Endothelial cell (in vitro differentiated cells): ENCODE measurements at places on chromosomes 5 and 9.
A peak's percentile ranks its signal among the peaks of the same experiment; 100 is the strongest.

DNA sequence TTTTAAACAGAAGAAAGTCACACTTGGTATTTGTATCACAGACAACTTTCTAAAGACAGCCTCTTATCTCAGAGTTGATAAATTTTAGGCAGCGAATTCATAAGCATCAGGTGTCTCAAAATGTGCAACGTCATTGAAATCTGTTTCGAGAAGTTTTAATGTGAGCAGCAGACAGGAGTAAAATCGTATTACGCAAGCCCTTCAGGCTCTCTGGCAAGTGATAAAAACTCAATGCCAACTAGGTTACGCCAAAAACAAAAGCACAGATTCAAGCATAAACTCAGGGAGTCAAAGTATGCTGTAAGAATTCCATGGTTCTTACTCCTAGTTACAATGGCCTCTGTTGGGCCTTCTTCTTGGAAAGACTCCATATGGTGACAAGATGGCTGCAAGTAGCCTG, 244.7 kb downstream of the SEMA5A start:
- DNase-seq = no peak
- H3K27ac ChIP-seq = no peak overlapping the region
- no peak overlapping the region for H3K4me3 ChIP-seq
- H3K4me1 ChIP-seq = no peaks in the 10 kb centered on the region
- H3K27me3 ChIP-seq = no peaks in the 10 kb centered on the region

- H3K36me3 ChIP-seq = peaks cover 20% of the 10 kb centered on the region
- peaks cover 31% of the 10 kb centered on the region for H3K4me1 ChIP-seq
- peaks cover 4% of the 10 kb centered on the region for H3K27me3 ChIP-seq
- peak overlapping the region; percentile 57 for H3K27ac ChIP-seq
Measured at GRCh38 chr5:177491429-177491945, 5.9 kb downstream of the PDLIM7 start.

- no peaks in the 10 kb centered on the region for H3K36me3 ChIP-seq
- no peaks in the 10 kb centered on the region for H3K27me3 ChIP-seq
- DNase-seq = no peak
- no peaks in the 10 kb centered on the region for H3K4me1 ChIP-seq
Measured at GRCh38 chr5:30994176-30994575, 199.3 kb upstream of the CDH6 start.

GRCh38 chr5:92605591-92605990, 975.4 kb downstream of the NR2F1-AS1 start:
- H3K27me3 ChIP-seq = no peaks in the 10 kb centered on the region
- no peaks in the 10 kb centered on the region for H3K4me1 ChIP-seq
- H3K27ac ChIP-seq = no peak overlapping the region
- no peak overlapping the region for H3K4me3 ChIP-seq
- no peak for DNase-seq
- no peaks in the 10 kb centered on the region for H3K36me3 ChIP-seq

DNA sequence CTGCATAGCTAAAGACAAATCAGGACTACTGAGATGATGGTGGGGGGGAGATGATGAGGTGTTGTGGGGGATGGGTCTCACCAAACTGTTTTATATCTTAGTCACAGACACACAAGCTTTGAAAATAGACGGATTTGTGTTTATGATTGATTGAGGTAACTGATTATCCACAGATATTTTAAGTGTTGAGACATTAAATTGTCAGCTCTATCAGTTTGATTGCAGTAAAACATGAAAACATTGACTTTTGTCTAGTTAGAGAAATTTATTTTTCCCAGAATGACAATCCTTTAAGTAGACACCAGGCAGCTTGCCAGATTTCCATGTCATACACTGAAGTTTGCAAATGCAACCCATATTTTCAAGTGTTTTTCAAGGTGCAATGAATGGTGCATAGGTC, 149.8 kb downstream of the NR2F1-AS1 start:
- no peak for DNase-seq
- H3K4me3 ChIP-seq = no peak overlapping the region
- peaks cover 3% of the 10 kb centered on the region for H3K4me1 ChIP-seq
- no peaks in the 10 kb centered on the region for H3K36me3 ChIP-seq
- H3K27me3 ChIP-seq = no peaks in the 10 kb centered on the region
- no peak overlapping the region for H3K27ac ChIP-seq

DNA sequence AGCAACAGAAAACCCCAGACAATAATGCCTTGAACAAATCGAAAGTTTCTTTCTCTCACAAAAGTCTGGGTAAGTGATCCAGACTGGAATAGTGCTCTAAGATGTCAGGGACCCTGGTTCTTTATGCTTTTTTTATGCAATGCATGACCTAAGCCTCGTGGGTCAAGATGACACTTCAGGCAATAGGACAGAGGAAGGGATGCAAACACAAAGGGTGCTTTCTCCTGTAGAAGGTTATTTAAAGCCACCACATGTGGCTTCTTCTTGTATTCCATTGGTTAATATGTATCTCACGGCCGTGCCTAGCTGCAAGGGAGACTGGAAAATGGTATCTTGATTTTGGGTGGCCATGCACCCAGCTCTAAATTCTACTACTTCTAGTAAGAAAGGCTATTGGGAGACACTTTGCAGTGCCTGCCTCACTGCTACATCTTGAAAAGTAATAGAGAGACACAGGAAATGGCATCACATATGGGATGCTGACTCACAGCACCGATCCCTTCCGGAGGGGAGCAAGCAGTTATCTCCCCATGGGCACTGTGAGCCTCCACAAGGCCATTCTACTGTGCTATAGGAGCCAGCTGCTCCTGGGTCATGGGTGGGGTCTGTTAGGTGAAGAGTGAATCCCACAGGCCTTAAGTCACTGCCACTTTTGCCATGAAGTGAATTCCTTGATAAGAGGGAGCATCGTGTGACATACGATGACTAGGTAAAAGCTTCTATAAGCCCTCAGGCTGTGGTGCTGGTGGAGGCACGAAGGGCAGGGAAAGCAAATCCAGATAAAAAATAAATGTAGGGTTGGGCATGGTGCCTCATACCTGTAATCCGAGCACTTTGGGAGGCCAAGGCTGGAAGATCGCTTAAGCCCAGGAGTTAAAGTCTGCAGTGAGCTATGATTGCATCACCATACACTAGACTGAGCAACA, 32.5 kb upstream of the RAB14 start:
- no peaks in the 10 kb centered on the region for H3K36me3 ChIP-seq
- no peak overlapping the region for H3K27ac ChIP-seq
- no peaks in the 10 kb centered on the region for H3K27me3 ChIP-seq

- H3K4me1 ChIP-seq = peaks cover 41% of the 10 kb centered on the region
- H3K27ac ChIP-seq = peak overlapping the region; percentile 36
- H3K4me3 ChIP-seq = no peak overlapping the region
- DNase-seq = no peak
- H3K27me3 ChIP-seq = peaks cover 32% of the 10 kb centered on the region
Measured at GRCh38 chr5:150168864-150169263, 2.3 kb downstream of the CDX1 start.

DNA sequence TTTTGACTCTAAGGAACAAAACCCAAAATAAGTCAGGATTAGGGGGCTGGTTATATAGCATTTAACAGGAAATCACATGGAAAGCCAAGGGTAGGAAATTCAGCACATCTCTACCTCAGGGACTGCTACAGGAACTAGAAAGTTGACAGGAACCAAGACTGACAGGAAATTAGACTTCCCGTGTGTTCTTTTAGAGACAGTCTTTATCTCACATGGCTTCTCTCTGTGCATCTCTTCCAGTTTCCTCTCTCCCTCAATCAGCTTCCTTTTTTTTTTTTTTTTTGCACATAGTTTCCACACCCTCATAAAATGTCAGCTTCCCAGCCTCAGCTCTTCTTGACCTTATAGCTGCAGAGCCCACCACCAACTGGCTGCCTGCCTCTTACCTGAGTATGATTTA, 4.8 kb downstream of the RECK start:
- H3K27me3 ChIP-seq = peaks cover 3% of the 10 kb centered on the region
- H3K4me3 ChIP-seq = peak overlapping the region; percentile 17
- H3K27ac ChIP-seq = peak overlapping the region; percentile 88

- no peaks in the 10 kb centered on the region for H3K4me1 ChIP-seq
- H3K27me3 ChIP-seq = no peaks in the 10 kb centered on the region
- H3K4me3 ChIP-seq = no peak overlapping the region
- no peak overlapping the region for H3K27ac ChIP-seq
- no peaks in the 10 kb centered on the region for H3K36me3 ChIP-seq
Measured at GRCh38 chr5:59126708-59127573, 544.1 kb downstream of the RAB3C start.

DNA sequence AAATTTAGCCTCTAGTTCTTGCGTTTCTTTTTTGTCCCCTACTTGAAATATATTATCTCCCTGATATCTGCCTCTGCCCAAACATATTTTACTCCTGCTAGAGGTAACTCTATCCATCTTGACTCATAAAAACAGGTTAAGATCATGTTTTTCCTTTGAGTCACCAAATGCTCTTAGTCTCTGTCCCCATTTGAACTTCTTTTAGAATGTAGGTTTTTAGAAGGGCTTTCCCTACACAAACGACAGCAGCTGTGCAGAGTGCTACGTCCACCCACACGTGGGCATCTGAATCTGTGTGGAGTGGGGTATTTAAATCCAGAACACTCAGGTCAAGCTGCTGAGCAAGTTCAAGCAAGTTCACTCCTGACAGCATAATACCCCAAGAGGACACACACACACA, 2.2 kb downstream of the HSD17B3 start:
- no peak overlapping the region for H3K4me3 ChIP-seq
- no peaks in the 10 kb centered on the region for H3K27me3 ChIP-seq
- H3K27ac ChIP-seq = no peak overlapping the region
- no peak for DNase-seq
- no peaks in the 10 kb centered on the region for H3K36me3 ChIP-seq
